ENCODE measurements at places on chromosomes 12 and 14.

GRCh38 chr12:109963743-109964429, 32.3 kb downstream of the GIT2 start:
- no peak for DNase-seq

- no peak for DNase-seq
Measured at GRCh38 chr12:49702676-49703215, 4.5 kb downstream of the FMNL3 start.

DNA sequence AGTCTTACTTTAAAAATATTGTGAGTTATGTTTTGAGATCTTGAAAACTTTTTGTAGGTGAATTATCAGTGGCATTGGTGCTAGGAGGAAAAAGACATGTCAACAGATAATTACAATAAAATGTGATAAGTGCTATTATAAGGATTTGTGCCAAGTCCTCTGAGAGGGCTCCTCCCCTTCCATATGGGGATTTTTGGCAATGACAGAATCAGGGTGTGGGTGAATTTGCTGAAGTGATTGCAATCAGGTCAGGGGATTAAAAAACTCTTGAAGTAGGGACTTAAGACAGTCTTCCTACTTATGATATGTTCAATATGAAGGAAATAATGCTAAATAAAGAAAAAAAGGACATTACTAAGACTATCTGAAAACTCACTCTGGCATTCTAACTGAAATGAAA, 122.5 kb downstream of the SLC15A5 start:
- no peak for DNase-seq

- no peak for DNase-seq
Measured at GRCh38 chr12:80655751-80656150, 51.7 kb upstream of the MYF6 start.

DNA sequence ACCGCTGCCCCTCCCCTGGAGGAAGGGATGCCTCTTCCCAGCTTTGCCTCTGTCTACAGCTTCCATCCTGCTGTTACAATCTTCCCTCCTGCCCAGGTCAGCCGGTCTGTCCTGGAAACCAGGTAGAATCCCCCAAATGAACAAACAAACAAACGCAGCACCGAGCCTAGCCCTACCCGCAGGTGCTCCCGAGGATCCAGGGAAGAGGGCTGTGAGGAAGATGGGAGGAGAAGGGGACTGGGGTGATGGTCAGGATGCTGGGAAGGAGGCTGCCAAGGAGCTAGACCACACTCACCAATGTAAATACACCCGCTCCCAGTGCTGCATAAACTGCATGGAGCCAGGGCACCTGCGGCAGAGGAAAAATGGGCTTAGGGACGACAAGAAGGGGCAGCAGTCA, 16.6 kb downstream of the FAIM2 start:
- no peak for DNase-seq

GRCh38 chr12:49044660-49045059, 15.9 kb downstream of the KMT2D start:
- no peak for DNase-seq

DNA sequence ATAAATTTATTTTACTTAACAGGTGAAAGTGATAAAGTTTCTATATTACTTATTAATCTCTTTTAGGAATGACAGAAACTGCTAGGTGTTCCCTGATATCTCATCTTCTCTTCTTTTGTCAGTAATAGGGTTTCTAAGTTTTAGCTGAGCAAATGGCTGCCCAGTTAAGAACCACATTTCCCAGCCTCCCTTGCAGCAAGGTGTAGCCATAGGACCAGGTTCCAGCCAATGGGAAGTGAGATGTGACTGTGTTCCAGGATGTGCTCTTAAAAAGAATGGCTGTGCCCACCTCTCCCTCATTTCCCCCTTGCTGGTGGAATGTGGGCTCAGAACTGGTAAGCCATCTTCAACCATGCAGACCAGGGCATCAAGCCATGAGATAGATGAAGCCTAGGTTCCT, 165.6 kb downstream of the HELB start:
- DNase-seq = no peak

All from activated naive CD4-positive, alpha-beta T cell (primary cell).